ENCODE measurements at places on chromosomes 5 and 9.
A peak's percentile ranks its signal among the peaks of the same experiment; 100 is the strongest.

DNA sequence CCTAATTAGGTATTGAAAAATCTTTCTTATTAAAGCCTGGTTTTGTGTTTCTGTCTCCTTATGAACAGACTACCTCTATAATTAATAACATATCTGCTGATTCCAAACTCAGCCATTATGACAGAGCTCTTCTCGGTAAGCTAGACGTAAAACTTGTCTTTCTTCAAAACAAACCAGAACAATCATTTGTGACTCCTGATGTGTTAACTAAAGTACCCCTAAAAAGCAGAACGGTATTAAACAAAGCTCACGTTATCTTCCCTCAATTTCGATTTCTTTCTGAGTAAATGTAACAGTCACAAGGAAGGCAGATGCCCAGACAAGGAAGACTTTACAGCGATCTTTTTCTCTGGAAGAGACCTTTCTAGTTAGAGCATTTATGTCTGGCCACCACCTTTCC is 1.8 kb downstream of the SEMA5A start:
- DNase-seq: no peak

DNA sequence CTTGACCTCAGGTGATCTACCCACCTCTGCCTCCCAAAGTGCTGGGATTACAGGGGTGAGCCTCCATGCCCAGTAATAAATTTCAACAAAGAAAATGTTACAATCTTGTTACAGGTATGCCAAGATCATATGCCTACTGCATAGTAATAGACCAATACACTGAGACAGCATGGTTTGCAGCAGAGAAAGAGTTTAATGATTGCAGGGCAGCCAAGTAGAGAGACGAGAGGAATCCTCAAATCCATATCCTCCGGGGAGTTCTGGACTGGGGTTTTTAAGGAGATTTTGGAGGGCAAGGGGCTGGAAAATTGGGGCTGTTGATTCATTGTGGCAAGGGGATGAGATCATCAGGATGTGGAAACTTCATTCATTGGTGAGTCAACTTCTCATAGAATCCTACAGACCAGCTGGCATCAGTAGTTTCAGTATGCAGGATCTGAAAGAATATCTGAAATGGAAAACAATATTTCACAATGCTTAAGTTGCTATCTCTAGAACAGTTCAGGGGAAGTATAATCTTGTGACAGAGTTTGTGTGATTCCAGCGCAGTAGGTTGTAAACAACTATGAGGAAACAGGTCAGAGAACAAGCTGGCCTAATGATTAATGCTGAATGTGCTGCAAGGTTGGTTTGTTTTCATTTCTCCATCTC is 14.8 kb upstream of the TUT7 start:
- DNase-seq: peak; percentile 98

DNA sequence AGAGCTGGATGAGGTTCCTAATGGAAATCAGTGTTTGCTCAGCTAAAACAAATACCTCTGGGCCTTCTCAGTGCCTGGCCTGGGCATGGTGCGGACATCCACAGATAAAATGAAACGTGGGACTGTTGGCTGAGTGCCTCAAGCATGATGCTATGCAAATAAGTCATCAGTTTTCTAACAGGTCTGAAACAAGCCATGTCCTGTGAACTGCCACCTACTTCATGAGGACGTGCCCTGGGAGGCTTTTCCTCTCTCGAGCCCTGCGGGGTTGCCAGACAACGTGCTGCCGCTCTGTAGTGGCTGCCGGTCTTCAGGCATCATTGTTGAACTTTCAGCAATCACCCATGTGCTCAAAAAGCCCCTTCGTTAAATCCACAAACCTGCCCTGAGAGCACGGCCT is 240.4 kb upstream of the IRX2 start:
- no peak for DNase-seq

GRCh38 chr9:81578606-81579005 is 110.7 kb downstream of the TLE1 start:
- DNase-seq: peak; percentile 44

DNA sequence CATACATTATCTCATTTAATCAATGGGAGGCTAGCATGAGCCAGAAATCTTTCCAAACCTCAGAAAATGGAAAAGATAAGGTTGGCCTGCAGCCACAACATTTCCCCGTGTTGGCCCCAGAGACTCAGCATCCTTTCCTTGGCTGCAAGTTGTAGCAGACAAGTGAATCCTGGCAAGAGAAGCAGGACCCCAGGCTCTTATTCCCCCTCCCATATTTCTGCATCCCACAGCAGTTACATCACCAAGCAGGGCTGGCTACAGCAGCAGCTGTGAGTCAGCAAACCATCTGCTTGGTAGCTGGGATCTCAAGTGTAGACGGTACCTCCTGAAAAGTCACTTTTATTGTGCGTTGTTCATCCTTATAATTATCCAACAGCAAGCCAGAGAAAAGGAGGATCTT is 212.4 kb downstream of the GNA14 start:
- DNase-seq: no peak

DNA sequence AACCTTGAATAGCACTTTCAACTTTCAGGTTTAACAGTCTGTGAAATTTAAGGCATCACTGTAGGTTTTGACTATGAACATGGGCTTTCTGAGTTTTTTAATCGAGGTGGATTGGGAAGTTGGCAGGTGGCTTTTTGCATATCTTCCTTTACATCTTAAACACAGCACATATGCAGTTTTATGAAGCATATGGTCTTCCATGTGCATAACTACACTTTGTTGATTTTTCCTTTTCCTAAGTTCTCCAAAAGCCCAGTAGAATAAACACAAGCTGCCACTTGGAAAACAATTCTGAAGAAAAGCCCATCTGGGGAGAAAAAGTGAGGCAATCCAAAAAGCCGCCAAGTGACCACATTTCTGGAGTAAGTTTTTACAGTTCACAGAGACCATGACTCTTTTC is 236.5 kb upstream of the IL12B start:
- DNase-seq: no peak

GRCh38 chr5:127092690-127093089 is 19.4 kb upstream of the C5orf63 start:
- DNase-seq: no peak

DNA sequence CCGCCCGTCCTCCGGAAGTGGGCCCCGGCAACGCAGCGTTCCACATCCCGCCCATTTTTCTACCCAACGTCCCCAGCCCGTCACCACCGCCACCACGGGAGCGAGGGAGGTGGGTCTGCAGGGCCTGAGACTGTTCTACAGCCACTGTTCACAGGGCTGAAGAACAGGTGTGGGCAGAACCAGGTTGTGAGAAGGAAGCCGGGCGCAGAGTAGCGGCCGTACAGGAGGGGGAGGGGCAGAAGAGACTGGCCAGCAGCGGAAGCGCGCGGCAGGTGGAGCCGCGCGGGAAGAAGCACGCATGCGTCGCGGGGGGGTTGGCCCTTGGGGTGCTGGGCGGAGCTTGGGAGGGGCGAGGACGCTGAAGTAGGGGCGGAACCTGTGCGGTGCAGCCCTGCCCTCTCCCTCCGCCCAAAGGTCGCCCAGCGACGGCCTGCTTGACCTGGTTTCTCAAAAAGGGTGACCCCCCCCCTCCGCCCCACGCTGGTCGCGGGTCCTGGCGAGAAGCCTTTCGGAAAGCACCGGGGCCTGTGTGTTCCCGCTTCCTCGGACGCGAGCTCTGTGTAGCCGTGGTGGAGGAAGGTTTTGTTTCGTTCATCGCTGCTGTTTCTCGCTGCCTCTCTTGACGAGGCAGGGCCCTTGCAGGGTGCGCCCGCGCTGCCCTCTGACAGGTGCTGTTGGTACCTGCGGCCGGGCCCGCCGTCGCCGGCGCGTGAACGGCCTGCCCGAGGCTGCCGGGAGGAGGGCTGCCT is 7.8 kb upstream of the MGAT1 start:
- peak; percentile 98 for DNase-seq

DNA sequence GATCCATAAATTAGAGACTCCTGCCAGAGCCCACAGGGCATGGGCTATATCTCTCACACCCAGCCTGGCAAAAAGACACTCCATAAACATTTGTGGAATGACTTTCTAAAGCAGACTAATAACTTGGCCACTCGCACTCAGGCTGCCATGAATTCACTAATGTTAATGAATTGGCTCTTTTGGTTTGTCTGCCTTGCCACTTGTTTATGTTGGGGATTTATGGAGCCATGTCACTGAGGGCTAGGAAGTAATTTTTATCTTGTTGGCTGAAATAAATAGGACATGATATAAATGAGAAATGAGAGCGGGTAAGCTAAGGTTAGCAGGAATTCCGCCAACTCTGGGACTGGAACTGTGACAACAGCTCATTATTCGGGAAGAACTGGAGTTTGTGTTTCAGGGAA is 55.2 kb downstream of the DROSHA start:
- DNase-seq: no peak

- no peak for DNase-seq
These were observed 17.0 kb downstream of the BICD2 start for GRCh38 chr9:92747459-92748232.
